NCI-H2081 treated with DMSO at 0.1 percent for 48 hours (cell line): ENCODE measurements at places on chromosomes 2 and 18.

DNA sequence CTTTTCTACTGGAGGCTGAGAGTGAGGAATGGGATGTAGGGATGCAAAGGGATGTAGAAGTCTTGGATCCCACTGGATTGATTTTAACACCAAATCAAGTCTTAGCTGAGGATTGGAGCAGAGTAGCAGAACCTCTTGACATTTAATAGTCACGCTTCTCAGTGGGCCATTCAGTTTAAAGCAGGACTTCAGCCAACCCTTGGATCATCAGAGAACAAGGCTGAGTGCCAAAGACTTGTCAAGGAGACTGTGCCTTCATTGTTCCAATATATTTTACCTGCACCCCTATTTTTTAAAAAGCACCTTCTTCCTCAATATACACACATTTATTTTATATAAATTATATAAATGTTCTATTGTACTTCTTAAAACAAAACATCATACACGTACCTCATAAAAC is 242.4 kb upstream of the ST6GAL2 start:
- DNase-seq, result no peak

GRCh38 chr18:50695431-50696176 is 124.2 kb downstream of the MRO start:
- no peak for DNase-seq

- DNase-seq, result no peak
These were observed 746.0 kb upstream of the TMEFF2 start for GRCh38 chr2:192940767-192941166.

GRCh38 chr18:73940721-73941120 is 206.9 kb downstream of the FBXO15 start:
- no peak for DNase-seq

DNA sequence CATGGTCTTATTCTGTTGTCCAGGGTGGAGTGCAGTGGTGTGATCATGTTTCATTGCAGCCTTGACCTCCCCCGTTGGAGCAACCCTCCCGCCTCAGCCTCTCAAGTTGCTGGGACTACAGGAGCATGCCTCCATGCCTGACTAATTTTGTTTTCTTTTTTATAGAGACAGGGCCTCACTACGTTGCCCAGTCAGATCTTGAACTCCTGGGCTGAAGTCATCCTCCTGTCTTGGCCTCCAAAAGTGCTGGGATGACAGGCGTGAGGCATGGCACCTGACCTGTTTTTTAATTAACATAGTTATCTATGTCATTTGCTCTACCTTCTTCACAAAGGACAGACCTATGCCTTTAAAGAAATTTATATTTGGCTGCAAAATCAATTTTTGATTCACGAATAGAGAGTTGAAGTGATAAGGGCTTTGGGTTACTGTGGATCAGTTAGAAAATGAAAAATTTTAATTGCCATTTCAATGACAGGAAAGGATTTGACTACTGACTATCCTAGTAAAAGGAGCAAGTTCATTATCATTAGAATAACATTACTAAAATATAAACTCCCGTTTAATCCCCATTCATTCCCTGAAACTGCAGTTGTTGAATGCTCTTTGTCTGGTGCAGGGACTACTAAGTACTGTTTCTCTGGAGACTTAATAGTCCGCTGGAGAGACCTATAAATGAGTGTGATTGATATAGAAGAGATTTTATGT is 3.7 kb downstream of the RNF138 start:
- DNase-seq, result no peak

- DNase-seq, result no peak
These were observed 90.1 kb downstream of the DOK6 start for GRCh38 chr18:69490813-69491212.

- DNase-seq, result no peak
These were observed 6.3 kb downstream of the MEP1B start for GRCh38 chr18:32195881-32196815.

DNA sequence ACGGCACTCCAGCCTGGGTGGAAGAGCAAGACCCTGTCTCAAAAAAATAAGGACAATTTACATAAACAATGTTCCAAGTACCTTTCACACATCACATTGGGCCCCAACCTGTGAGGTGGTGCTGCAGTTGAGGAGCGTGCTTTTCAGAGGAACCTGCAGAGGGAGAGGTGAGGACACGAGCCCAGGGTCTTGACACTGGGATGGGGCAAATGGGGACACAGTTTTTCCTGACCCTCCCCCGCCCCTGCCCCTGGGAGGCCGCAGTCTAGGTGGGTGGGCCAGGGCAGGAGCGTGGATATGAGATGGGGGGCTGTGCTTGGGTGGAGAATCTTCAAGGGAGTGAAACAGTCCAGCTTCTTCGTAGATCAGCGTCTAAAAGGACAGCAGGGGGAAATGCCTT is 112.9 kb downstream of the SEPTIN10 start:
- DNase-seq, result no peak

GRCh38 chr2:203328760-203329540 is 756 bp downstream of the ABI2 start:
- DNase-seq, result no peak

DNA sequence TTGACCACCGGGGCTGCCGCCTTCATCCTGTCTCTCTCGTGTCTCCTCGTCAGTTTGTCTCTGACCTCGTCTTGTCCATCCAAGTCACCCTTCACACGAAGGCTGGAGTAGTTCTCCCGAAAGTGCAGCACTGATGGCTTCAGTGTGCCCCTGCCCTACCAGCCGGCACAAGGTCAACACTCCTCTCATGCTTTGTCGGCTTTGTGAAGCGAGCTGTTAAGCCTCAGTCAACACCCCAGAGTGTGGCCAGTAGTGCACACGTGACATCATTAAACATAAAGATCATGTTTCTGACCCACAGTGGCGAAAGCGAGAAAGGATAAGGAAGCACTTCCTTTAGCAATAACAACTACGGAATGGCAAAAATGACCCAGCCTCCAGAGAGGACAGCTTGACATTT is 23.2 kb downstream of the ACKR3 start:
- no peak for DNase-seq

DNA sequence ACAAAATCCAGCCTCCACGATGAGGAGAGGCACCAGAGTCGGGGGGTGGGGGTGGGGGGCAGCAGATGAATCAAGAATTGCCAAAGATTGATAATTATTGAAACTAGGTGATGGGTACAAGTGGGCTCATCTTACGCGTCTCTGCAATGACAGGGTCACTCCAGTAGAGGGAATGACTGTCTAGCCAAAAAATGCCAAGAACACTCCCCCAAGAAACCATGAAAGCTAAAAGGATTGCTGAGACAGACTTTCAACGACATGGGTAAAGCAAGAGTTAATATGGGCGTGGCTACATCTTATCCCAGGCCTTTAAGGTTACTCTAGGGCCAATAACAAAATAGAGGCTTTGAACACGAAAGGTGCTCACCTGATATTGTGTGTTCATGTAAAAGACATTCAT is 86.5 kb downstream of the STK39 start:
- no peak for DNase-seq

DNA sequence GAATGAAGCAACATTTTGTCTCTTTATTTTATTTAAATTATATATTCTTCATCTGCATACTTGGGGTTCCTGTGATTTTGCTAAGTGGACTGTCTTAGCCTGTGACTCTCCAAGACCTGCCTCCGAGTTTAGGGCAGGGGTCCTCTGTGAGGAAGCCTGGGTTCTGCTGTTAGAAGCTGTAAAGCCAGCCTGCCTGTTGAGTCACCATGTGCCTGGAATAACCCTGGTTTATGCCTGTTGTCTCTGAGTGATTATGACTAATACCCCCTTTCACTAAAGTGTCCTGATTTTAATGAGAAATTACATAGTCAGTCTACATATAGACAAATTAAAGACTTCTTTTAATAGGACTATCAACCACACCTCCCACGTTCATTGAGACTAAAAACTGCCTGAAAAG is 369.1 kb downstream of the ZNF521 start:
- DNase-seq, result no peak

GRCh38 chr18:73852789-73853549 is 294.7 kb downstream of the FBXO15 start:
- DNase-seq, result no peak

DNA sequence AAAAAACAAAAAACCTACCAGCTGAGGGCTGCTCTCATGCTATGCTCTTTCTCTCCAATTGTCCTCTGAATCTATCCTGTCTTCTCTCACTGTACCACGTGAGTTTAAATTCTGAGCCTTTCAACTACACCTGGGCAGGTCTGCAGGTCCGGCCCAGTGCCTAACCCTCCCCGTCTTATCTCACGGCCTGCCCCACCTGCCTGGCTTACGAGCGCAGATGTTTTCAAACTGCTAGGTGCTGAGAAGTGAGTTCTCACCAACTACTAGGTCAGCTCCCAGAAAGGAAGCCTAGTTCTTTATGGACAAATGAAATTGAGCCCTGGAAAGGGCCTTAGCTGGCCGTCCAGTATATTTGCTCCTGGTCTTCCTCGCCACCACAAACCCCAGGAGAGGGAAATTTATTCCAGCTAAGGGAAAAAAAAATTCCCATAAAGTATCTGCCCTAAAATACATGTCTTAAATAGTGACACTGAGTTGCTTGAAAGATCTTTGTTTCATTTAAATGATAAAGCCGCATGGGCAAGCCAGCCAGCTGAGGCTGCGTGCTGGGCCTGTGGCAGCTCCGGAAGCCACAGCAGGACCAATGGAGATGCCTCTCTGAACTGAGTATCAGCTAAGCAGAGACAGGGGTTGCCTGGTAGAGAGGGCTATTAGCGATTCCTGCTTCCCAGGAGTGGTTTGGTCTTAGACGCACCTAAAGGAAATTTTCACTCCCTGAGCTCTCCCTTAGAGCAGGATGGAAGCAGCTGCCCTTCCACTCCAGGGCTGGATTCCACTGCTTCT is 92.5 kb upstream of the NCK2 start:
- DNase-seq, result no peak
